ENCODE measurements at places on chromosomes 12 and 14.

- no peak for DNase-seq
- no peak overlapping the region for H3K27ac ChIP-seq
- peaks cover 30% of the 10 kb centered on the region for H3K27me3 ChIP-seq
- no peaks in the 10 kb centered on the region for H3K36me3 ChIP-seq
These were observed 21.6 kb upstream of the TMCC3 start for GRCh38 chr12:94671917-94672316.

GRCh38 chr14:33767586-33768457, 183.1 kb downstream of the EGLN3 start:
- no peak for DNase-seq
- peaks cover 33% of the 10 kb centered on the region for H3K4me1 ChIP-seq
- no peaks in the 10 kb centered on the region for H3K27me3 ChIP-seq
- H3K4me3 ChIP-seq, result no peak overlapping the region
- peak overlapping the region; percentile 66 for H3K27ac ChIP-seq
- no peaks in the 10 kb centered on the region for H3K36me3 ChIP-seq

DNA sequence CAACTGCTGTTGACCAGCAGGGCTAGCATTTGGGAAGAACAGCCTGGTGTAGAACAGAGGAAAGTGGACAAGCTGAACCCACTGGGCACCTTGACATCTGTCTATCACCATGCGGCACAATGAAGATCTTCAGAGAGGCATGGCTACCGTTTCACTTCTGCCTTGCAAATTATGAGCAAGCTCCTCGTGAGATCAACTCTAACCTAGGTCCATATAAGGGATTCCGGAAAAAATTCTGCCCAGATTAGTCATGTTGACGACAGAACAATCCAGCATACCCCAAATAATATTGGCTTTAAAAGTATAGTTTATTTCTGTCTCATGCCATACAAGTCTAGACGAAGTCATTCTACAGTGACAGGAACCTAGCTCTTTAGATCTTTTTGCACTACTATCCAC, 91.6 kb upstream of the ATF7IP start:
- H3K4me1 ChIP-seq, result no peaks in the 10 kb centered on the region
- H3K36me3 ChIP-seq, result peaks cover 3% of the 10 kb centered on the region

DNA sequence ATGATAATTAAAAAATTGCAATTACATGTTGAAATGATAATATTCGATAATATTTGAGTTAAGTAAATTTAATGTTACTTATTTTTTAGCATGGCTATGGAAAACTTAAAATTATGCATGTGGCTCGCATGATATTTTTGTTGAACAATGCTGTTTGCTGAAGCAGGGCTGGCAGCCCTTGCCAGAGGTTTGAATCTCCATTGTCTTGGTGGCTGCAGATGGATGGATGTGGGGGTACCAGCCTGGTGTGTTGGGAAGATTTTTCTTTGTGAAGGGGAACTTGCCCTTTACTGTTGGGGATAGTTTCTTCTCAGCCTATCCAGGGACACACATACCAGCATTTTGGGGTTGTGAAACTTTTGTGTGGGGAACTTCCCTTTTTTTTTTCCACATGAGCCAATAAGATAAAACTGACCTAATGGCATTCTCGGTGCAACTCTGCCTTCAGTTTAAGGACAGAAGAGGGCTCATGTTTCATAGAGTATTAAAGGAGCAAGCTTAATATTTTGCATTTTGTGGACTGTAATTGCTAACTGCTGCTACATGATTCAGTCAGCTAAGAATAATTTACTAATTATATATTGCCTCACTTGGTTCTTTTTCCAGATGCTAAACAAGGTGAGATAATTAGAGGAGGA, 8.8 kb downstream of the RASSF3 start:
- no peak overlapping the region for H3K4me3 ChIP-seq
- peaks cover 57% of the 10 kb centered on the region for H3K4me1 ChIP-seq
- DNase-seq, result no peak

DNA sequence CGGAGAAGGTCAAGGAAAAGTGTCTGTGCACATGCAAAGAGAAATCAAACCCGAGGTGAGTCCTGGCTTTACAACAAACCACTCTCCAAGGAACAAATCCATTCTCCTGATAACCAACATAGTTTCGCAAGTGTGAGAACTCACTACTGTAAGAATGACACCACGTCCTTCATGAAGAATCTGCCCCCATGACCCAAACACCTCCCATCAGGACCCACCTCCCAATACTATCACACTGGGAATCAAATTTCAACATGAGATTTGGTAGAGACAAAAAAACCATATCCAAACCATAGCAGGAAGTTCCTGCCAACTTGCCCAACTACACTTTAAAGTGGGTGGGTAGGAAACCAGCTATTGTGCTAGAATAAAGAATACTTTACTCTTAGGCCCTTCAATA, 2.4 kb upstream of the ERC1 start:
- H3K27ac ChIP-seq, result peak overlapping the region; percentile 98
- peaks cover 36% of the 10 kb centered on the region for H3K4me1 ChIP-seq
- H3K27me3 ChIP-seq, result no peaks in the 10 kb centered on the region
- peaks cover 5% of the 10 kb centered on the region for H3K36me3 ChIP-seq
- no peak for DNase-seq
- H3K4me3 ChIP-seq, result no peak overlapping the region

- H3K27ac ChIP-seq, result no peak overlapping the region
- no peaks in the 10 kb centered on the region for H3K27me3 ChIP-seq
- no peak for DNase-seq
- H3K4me1 ChIP-seq, result peaks cover 4% of the 10 kb centered on the region
These were observed 193.6 kb upstream of the NUDT4 start for GRCh38 chr12:93183940-93184671.

- no peak overlapping the region for H3K27ac ChIP-seq
- peaks cover 6% of the 10 kb centered on the region for H3K27me3 ChIP-seq
- no peaks in the 10 kb centered on the region for H3K36me3 ChIP-seq
- H3K4me3 ChIP-seq, result no peak overlapping the region
These were observed 98.1 kb downstream of the PTPRR start for GRCh38 chr12:70822412-70822811.

DNA sequence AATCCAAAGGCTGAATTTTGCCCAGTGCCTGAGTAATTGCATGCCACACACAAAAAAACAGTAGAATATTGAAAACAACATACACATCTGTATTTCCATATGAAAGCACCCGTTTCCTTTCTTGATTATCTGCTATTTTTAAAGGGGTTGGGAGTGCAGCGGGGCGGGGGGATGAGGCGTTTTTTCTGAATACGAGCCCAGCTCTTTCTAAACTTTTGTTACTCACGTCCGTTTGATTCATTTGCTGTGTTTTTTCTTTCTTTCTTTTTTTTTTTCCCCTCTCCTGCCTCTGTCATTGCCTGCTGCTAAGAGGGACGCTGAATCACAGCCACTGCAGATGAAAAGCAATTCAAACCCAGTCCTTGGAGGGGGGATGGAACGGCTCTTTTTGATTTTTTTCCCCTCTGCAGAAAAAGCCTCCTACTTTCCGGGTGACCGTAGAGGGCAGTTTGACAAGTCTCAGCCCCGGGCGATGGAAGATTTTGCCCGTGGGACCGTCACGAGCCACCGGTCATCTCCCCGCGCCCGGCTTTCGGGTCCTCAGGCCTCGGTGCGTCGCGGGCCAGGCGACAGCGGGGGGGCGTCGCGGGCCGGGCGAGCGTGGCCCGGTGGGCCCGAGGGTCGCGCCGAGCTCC, 572 bp upstream of the RASSF8 start:
- peak overlapping the region; percentile 78 for H3K4me3 ChIP-seq
- DNase-seq, result no peak
- no peaks in the 10 kb centered on the region for H3K27me3 ChIP-seq
- peaks cover 8% of the 10 kb centered on the region for H3K36me3 ChIP-seq
- peak overlapping the region; percentile 86 for H3K27ac ChIP-seq
